ENCODE measurements at places on chromosomes 16 and 17. TPM values are rescaled to one million over a fixed set of nuclear protein-coding genes. Genes with fewer than 3 reads are reported as not detected.
A peak's percentile ranks its signal among the peaks of the same experiment; 100 is the strongest.

The KCNJ2 gene
- 11.6 TPM for total RNA-seq

The CFAP97D1 gene
- total RNA-seq, result not detected

The ASB16 gene
- 0.14 TPM for total RNA-seq

GRCh38 chr16:54062361-54063278 lies 224.0 kb downstream of the IRX3 start:
- DNase-seq, result no peak

DNA sequence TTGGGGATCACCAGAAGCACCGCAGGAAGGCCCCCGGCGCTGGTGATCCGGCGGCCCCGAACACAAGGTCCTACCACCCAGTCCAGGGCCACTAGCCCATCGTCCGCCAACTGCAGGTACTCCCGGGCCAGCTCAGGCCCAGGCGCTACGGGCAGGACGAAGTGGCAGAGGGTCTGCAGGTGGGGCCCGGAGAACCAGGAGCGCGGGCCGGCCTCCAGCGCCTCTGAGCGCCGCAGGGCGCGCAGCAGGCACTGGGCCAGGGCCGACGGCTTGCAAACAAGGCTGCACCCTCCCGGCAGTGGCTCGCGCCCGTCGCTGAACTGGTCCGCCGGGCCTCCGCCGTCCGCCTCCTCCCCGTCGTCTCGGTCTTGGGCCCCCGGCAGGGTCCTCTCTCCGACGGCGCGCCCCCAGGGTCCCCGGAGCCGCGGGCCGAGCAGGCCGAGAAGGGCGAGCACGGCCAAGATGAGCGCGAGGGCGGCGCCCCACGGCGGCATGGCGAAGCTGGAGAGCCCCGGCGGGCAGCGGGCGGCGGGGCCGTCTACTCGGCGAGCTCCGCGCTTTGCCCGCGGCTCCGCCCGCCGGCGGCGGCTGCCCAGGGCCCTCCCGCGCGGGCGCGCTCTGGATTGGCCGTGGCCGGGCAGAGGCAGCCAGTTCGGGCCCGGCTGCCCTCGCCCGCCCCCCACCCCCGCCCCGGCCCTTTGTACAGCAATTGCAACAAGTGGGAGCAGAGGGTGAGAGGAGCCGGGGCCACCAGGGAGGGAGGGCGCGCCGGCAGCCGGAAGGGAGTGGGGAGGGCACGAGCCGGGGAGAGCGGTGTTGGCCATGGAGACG lies at the start of gene ABHD15:
Gene ABHD15, minus strand, starts transcription at position 565 of the 831 bp plus-strand sequence. Its CDS starts 71 bp downstream, at position 494.
- peak; percentile 67 for DNase-seq

- no peak for DNase-seq
These were observed 187.4 kb downstream of the C16orf95 start for GRCh38 chr16:87129771-87130170.

DNA sequence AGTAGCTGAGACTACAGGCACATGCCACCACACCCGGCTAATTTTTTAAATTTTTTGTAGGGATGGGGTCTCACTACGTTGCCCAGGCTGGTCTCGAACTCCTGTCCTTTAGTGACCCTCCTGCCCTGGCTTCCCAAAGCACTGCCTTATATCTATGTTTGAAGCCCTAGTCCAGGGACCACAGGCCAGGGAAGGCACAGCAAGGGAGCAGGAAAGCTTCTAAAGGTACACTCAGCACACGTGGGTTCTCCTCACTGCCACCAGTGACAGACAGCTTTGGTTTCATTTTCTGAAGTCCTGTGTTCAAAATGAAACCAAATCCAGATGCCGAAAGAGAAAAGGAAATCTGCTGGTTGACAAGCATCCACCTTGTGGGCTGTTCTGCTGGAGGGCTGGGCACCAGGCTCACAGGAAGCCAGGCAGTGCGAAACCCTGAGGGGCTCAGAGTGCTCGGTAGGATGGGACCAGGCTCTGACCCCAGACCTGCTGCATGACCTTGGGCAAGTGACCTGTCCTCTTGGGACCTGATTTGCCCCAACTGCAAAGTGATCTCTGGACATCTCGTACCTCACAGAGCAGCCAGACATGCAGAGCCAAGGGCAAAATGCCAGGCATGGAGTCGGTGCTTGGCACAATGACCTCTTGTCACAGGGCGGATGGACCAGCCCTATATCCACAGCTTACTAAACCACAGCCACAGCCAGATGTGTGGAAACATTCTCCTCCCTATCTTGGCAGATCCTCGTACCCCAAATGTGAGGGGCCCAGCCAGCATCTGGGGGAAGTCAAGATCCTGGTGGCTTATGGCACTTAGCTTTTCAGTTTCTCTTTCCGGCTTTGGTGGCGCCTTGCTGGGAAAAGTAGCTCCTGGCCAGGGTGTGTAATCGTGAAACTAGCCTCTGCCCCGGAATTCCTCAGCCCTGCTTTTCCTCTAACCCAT lies 2.8 kb upstream of the SOCS1 start:
- DNase-seq, result peak; percentile 42

GRCh38 chr17:1605681-1606351 lies 22.8 kb downstream of the SLC43A2 start:
- no peak for DNase-seq

DNA sequence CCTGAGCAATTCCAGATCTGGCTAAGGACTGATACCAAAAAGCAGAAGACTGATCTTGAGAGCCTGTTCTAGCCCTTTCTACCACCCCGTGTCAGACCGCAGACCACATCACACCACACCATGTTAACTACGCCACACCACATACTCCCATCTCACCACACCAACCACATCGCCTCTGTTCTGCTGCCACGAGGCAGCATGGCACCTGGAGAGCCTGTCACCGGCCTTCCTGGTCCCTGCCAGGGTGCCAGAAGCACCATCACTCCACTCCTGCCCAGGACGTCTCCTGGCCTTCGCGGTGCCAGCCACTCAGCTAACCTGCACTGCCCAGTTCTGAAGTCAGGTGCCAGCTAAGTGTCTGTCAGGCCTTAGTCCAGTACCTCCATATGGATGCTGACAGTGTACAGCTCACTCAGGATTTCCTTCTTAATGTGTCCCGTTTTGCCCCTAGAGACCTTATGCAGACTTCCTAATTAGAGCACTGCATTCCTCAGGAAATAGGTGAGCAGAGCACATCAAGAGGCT lies 37.2 kb upstream of the BCAR1 start:
- no peak for DNase-seq

GRCh38 chr17:59525668-59526067 lies 39.7 kb upstream of the DHX40 start:
- no peak for DNase-seq
